ENCODE measurements at places on chromosomes 12 and 14.

DNA sequence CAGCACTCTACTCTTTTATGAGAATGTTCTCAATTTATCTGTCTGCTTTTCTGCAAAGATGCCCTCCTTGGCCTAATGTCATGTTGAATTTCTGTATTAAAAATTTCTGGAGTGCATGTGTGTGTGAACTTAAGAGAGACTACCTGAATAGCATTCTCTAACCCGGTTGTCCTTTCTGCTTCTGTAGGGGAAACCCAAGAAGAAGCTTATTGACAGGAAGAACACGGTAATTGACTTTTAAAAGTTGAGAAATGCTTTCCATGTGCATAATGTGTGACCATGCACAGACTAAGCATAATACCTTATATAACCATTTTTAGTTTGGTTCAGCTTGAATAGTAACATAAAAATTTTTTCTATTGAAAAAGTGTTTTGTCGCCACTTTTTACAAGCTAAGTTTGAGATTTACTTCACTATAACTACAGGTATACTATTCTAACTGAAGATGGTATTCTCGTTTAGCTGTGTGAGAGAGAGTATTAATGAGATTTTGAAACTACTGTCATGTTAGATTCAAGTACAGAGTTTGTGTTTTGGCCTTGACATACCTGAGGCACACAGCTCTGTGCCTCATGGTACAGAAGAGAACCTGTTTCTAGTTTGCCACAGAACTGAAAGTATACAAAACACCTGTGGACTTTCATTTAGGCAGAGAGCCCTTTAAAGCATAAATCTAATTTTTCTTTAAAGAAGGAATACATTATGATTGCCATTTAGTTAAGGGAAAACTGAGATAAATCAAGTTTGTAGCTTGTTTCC, 96.8 kb downstream of the TTLL5 start:
- no peak for DNase-seq

DNA sequence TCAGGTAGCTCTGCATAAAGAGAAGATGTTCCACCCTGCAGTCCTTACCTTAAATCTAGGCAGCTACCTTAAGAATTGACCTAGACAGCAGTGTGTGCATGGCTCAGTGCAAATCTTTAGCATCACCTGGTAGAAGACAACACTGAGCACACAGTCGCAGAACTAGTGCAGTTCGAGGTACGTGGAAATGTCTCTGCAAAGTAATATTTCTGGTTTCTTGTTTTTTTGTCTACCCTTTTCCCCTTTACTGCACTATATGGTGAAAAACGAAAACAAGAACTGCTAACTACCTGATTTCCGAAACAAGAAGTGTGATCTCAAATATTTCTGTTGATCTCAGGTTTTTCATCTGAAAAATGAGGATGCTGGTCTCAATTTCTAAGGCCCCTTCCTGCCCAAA, 82.5 kb downstream of the ETV6 start:
- DNase-seq: no peak

DNA sequence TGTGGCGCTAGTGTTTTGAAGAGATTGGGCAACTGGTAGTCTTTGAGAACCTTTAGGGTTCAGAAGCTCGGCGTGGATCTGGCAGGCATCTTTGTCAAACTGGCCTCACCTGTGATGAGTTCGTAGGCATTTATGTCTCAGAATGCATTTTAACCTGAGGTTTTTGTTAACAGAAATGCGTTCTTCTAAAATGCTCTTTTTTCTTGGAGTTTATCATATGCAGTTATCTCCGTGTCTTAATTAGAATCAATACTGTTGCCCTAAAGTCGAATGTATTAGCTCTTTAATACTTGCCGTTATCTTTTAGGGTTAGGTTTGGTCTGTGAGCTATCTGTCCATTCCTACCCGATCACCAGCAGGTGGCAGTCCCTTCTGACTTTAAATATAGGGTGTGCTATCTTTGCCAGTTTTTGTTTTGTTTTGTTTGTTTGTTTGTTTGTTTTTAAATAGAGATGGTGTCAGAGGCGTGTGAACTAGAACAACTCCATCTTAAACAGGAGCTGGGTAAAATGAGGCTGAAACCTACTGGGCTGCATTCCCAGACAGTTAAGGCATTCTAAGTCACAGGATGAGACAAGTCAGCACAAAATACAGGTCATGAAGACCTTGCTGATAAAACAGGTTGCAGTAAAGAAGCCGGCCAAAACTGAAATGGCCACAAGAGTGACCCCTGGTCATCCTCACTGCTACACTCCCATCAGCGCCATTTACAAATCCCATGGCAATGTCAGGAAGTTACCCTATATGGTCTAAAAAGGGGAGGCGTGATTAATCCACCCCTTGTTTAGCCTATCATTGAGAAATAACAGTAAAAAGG, 1.4 kb downstream of the ATF1 start:
- DNase-seq: no peak

GRCh38 chr14:81209167-81209836, 11.5 kb downstream of the GTF2A1 start:
- DNase-seq: no peak

DNA sequence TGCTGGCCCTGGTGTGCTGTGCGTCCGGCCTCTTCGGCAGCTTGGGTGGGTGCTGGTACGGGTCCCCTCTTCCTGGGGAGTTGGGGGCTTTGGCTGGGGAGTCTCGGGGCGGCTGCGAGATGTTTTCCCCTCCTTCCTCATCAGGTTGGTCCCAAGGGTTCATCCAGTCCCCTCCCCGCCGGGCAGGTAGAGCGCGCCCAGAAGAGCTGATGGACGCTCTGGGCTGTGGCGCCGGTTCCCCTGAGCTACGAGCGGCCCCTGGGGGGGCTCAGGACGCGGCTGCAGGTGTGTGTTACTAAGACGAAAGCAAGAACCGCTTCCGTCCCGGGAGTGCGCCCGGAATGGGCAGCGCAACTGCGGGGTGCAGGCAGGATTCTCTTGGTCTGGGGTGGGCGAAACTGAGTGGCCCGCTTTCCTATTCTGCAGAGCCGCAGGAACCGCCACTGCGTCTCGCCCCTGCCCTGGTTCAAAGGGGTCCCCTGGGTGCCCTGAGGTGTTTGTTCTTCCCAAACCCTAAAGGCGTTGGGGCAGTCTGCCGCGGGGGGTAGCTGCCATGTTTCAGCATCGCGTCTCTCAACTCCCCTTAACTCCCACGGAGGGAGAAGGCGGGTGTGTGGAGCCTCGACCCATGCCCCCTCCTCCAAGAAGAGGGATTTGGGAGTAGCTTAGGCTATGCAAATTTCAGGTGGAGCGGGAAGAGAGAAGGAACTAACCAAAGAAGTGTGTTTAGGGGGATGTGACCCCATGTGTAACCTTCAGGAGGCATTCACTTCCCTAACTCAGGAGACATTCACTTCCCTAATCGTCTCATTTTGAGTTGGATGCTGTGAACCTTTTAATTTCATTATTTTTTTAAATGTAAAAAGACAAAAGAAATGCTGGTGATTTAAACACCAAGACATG, 1.2 kb downstream of the SLC24A4 start:
- DNase-seq: no peak

- no peak for DNase-seq
Observed at GRCh38 chr12:121719926-121720414, 7.4 kb downstream of the TMEM120B start.

- DNase-seq: no peak
Observed at GRCh38 chr14:61537563-61538463, 157.5 kb upstream of the HIF1A start.

- no peak for DNase-seq
Observed at GRCh38 chr14:96243785-96244184, 12.2 kb upstream of the BDKRB1 start.

DNA sequence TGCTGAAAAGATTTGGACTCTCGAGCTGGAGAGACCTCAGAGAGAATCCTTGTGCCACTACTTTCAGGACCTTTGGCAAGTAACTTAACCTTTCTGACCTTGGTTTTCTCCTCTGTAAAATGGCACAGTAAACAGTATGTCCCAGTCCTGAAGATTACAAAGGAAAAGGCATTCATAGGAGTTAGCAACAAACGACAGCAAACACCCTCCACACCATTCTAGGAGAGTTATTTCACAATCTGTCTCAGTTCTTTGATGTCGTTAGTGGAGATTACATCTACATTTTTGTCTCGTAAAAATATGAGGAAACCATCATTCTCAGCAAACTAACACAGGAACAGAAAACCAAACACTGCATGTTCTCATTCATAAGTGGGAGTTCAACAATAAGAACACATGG, 205.7 kb downstream of the ITPR2 start:
- DNase-seq: no peak

- DNase-seq: no peak
Observed at GRCh38 chr12:24797901-24798300, 151.0 kb downstream of the BCAT1 start.

- DNase-seq: no peak
Observed at GRCh38 chr12:15220915-15221885, at the start of gene RERG. Gene RERG, minus strand, starts transcription at chr12:15221417. Its CDS starts 3,928 bp downstream, at chr12:15217489.

DNA sequence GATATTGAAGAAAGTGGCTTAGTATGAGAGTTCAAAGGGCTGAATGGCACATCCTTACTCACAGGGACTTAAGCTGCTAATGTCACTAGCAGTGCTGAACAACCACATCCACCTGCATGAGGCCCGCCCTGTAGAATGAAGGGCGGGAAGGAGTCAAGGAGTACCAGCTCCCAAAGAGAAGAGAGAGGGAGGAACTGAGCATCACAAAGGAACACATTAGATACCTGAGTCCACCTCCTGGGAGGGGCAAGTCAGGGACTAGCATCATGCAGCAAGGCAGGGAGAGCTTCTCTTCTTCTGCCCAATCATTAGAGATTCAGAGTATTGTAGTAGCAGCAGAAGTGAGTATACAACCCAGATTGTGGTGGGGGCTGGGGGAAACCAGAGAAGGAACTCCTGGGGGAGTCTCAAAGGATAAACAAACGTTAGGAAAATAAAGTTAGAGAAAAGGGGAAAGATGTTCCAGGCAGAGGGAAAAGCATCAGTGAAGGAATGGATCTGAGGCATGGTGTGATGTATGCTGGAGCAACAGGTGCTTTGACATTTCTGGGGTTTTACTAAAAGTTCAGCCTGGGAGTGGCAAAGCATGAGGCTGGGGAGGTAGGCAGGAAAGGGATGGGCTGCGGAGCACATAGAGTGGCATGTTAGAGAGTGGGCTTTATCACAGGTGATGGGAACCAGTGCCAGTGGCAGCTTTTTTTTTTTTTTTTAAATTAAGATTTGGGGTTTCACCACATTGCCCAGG, 21.0 kb upstream of the GRIP1 start:
- DNase-seq: no peak

- DNase-seq: no peak
Observed at GRCh38 chr12:101925935-101926334, 48.6 kb downstream of the DRAM1 start.

DNA sequence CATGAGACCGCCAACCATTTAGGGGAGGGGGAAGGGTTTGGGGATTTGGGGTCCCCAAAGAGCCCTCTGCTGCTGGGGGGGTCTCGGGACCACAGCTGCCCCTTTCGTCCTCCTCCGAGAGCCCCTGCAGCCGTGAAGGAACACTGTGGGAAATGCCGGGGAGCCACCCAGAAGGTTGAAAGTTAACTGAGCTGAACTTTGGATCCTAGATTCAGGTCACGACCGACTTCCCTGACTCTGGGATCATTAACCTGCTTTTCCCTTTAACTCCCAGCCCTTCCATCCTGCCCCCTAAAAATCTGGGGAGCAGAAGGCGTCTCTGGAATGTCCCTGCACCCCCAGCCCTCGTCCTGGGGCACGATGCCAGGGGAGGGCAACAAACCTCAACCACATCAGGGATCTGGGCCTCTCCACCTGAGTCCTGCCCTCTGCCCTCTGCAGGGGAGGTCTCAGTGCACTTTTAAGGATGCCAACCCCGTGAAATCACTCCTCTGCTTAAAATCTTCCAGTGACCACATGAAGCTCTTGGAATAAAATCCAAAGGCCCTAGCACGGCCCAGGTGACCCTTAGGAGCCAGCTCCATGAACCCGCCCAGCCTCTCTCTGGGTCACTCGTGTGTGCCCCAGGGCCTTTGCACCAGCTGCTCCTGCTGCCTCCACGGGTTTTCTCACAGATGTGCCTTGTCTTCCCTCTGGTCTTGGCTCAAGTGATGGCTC, 95.0 kb downstream of the RFLNA start:
- DNase-seq: no peak

DNA sequence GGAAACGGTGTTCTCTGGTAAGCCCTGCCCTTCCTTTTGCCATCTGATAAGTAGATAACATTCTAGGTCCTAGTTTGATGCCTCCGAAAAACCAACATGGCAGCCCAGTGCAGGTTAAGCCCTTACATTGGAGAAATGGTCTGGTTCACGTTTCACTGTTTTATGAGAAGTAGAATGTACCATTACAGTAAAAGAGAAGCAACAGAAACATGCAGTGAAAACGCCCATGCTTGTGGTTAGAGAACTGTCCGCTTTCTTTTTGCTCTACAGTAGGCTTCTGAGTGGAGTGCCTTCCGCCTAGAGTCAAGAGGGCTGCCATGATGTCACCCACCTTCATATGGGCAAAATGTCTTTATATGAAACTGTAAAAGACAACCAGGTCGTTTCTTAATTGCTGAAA, 190.4 kb upstream of the BCL2L14 start:
- no peak for DNase-seq

- DNase-seq: no peak
Observed at GRCh38 chr14:81392976-81393643, 7.0 kb downstream of the STON2 start.

Data from NCI-H2081 treated with DMSO at 0.1 percent for 48 hours (cell line).